ENCODE measurements at places on chromosomes 13 and 19.
A peak's percentile ranks its signal among the peaks of the same experiment; 100 is the strongest.

DNA sequence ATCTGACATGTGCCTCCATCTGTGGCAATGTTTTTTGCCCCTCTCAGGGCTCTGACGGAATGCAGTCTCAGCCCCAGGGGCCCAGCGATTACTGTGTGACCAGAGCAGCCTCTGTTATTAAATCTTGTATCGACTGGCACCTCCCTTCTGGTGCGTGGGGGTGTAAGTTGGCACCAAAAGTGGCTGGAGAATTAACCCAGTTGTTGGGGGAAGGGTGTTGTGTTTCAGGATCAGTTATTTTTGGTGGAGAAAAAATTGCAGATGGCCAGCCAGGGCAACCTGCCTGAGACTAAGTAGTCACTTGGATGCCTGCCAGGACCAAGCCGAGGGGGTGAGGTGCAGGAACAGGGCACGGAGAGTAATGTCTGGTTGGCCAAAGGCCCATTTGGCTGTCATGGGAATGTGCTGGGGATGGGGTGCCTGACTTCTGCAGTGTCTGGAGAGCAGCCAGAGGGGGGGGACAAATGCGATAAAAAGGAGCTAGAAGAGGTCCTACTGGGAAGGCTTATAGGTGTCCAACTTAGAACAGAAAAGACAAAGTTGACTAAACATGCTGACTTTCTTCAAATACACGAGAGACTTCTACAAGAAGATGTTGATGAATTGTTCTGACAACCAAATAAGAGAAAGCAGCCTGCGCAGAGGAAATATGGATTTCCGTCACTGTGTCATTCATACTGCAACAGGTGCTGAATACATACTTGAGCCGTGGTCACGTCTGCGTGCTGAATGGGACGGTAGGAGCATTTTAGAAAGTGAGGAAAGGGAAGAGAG is 69.8 kb downstream of the SIAH3 start:
- no peak overlapping the region for H3K27ac ChIP-seq
- no peaks in the 10 kb centered on the region for H3K27me3 ChIP-seq
- no peaks in the 10 kb centered on the region for H3K36me3 ChIP-seq
- peaks cover 7% of the 10 kb centered on the region for H3K4me1 ChIP-seq

DNA sequence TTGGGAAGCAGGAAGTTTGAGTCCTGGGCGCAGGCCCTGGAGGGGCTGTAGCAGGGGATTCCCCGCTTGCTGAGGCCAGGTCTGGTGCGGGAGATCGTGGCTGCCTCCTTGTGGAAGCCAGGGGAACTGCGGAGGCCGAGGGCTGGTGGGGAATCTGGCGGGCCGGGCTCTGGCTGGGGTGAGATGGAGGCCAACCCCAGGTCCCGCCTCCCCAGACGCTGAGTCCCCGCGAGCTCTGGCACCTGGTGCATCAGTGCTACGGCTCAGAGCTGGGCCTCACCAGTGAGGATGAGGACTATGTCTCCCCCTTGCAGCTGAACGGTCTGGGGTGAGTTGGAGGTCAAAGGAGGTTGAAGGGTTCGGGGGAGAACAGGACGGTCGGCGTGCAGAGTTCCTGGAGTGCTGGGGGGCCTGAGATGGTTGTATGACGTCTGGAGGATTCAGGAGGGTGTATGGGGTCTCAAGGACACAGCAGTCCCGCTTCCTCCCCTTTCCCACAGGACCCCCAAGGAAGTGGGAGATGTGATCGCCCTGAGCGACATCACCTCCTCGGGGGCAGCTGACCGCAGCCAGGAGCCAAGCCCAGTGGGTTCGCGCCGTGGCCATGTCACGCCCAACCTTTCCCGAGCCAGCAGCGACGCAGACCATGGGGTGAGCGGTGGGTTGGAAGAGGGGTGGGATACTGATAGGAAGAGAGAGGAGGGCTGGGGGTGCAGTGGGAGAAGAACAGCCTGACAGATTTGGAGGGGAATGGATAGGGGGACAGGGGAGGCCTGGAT is 13.1 kb downstream of the GRAMD1A start:
- peaks cover 95% of the 10 kb centered on the region for H3K36me3 ChIP-seq
- peak; percentile 77 for DNase-seq
- H3K4me1 ChIP-seq = no peaks in the 10 kb centered on the region
- H3K27me3 ChIP-seq = no peaks in the 10 kb centered on the region
- no peak overlapping the region for H3K4me3 ChIP-seq

GRCh38 chr19:1081301-1082164 is 13.6 kb downstream of the POLR2E start:
- no peak for DNase-seq
- no peak overlapping the region for H3K4me3 ChIP-seq
- no peak overlapping the region for H3K27ac ChIP-seq

GRCh38 chr13:43631106-43631505 is 155.7 kb downstream of the ENOX1 start:
- no peaks in the 10 kb centered on the region for H3K36me3 ChIP-seq
- no peak for DNase-seq
- no peak overlapping the region for H3K27ac ChIP-seq
- no peaks in the 10 kb centered on the region for H3K4me1 ChIP-seq
- H3K27me3 ChIP-seq = peaks cover 3% of the 10 kb centered on the region
- no peak overlapping the region for H3K4me3 ChIP-seq

DNA sequence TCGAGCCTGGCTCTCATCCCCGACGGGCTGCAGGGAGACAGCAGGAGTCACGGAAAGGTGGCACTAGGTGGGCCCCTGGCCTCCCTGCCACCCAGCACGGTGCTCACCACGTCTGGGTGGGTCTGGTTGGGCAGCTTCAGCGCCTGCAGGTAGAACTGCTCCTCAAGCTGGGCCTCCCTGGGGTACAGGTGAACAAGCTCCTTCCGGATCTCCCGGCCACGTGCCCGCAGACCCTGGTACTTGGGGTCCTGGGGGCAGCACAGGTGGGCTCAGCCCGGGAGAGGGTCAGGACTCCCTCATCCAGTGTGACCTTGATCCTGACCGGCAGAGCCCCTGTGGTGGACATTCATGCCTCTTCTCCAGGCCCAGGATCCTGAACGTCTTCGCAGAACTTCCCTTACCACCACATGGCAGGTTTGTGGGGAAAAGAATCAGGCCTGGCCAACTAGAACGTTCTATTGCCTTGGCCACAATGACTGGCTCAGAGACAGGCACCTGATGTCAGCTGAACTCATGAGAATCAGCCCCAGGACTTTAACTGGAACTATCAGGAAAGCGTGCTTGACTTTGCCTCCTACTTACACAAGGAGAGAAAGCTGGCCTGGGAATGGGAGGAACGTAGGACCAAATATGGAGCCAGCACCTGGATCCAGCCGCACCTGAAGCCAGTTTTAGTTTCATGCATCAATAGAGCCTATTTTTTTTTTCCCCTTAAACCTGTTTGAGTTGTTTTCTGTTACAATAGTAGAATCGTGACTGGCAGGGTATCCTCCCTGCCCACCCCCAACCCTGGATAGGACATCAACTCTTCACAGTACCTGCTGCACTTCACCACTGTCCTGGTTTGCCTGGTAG is 8.9 kb downstream of the SARS2 start:
- H3K4me3 ChIP-seq = no peak overlapping the region
- no peaks in the 10 kb centered on the region for H3K4me1 ChIP-seq
- H3K36me3 ChIP-seq = peaks cover 50% of the 10 kb centered on the region
- no peak overlapping the region for H3K27ac ChIP-seq
- no peaks in the 10 kb centered on the region for H3K27me3 ChIP-seq
- no peak for DNase-seq

- DNase-seq = no peak
- no peaks in the 10 kb centered on the region for H3K4me1 ChIP-seq
- H3K27ac ChIP-seq = no peak overlapping the region
- H3K36me3 ChIP-seq = no peaks in the 10 kb centered on the region
- no peak overlapping the region for H3K4me3 ChIP-seq
- H3K27me3 ChIP-seq = no peaks in the 10 kb centered on the region
These were observed 34.8 kb downstream of the SLC10A2 start for GRCh38 chr13:103031332-103031873.

DNA sequence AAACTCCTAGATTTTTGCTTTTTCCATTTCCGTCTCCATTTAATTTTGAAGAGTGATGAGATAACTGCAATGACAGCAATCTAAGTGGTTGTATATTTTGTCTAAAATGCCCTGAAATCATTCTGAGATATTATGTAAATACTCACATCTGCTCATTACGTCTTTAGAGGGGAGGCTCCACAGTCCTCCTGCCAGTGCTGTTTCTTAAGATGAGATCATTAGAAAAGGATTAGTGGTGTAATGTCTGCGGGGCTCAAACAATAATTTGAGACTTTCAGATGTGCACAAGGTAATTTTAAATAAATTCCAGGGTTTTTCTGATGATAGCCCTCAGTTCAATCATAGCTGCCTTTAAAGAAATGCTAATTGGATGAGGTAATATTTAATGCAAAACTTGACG is 437.9 kb downstream of the FOXO1 start:
- no peak overlapping the region for H3K4me3 ChIP-seq
- no peak for DNase-seq
- H3K27me3 ChIP-seq = no peaks in the 10 kb centered on the region

DNA sequence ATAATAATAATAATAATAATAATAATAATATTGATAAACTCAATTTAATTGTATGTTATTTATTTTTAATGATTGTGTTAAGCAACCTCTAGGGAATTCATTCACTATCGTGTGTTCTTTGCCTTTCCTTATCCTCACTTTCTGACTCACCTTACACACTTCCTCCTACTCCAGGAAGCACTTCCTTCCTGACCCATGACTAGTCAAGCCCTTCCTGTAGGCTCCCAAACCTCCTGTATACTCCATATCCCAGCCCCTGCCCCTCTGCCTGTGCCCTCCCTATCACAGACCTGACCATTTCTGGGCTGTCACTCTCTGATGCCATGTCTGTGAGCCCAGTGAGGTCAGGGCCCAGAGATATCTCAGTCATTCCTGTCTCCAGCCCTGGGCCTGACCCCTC is 7.6 kb downstream of the LGALS4 start:
- DNase-seq = no peak
- no peaks in the 10 kb centered on the region for H3K36me3 ChIP-seq
- H3K4me3 ChIP-seq = no peak overlapping the region
- H3K4me1 ChIP-seq = no peaks in the 10 kb centered on the region
- no peaks in the 10 kb centered on the region for H3K27me3 ChIP-seq

DNA sequence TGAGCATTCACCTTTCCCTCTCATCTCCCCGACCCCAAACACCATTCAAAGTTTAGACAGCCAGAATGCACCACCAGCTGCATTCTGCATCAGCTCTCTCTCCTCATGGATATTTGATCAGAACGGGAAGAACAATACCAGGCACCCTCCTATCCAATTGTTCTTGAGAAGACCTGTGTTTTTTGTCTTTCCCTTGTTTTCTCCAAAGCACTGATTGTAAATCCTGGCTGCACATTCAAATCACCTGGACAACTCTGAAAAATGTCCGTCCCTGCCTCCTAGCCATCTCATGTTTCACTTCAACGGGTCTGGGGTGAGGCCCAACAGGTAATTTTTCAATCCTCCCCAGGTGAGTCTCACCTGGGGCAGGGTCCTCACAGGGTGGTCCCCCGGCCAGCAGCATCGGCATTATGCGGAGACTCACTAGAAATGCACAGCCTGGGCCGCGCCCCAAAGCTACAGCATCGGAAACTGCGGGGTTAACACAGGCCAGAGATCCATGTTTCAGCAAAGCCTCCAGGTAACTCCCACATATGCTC is 5.5 kb downstream of the IRS2 start:
- H3K27me3 ChIP-seq = no peaks in the 10 kb centered on the region
- no peak overlapping the region for H3K4me3 ChIP-seq
- DNase-seq = no peak
- peaks cover 47% of the 10 kb centered on the region for H3K4me1 ChIP-seq

GRCh38 chr19:29834991-29835846 is 23.4 kb downstream of the CCNE1 start:
- H3K27ac ChIP-seq = no peak overlapping the region
- no peak for DNase-seq
- no peak overlapping the region for H3K4me3 ChIP-seq
- H3K4me1 ChIP-seq = peaks cover 9% of the 10 kb centered on the region
- H3K27me3 ChIP-seq = no peaks in the 10 kb centered on the region

DNA sequence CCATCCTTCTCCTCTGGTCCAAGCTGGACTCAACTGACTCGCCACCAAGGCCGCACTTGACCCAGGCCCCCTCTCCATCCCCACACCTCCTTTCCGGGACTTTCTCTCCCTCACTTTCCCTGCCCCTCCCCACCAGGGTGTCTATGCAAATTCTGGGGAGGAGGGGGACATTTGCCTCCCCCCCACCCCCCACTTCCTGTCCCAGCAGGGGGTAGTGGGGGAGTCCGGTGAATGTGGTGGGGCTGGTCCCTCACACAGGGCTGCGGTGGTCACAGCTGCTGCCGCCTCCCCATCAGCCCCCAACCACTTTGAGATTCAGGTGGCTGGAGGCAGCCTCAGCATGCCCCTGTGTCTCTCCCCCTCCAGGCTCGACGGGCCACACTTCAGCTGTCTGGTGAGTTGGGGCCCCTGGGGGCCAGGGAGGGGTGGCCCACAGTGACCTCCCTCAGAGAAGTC is 870 bp downstream of the SPIB start:
- H3K4me3 ChIP-seq = no peak overlapping the region
- DNase-seq = peak; percentile 50
- no peaks in the 10 kb centered on the region for H3K27me3 ChIP-seq
- H3K27ac ChIP-seq = no peak overlapping the region

- H3K27ac ChIP-seq = no peak overlapping the region
- H3K4me1 ChIP-seq = 0 out of 2 replicates have a peak, but pooled peaks cover 3% of the 10 kb centered on the region
- no peak overlapping the region for H3K4me3 ChIP-seq
These were observed 22.3 kb upstream of the TFDP1 start for GRCh38 chr13:113562085-113562749.

- H3K4me3 ChIP-seq = no peak overlapping the region
- no peak overlapping the region for H3K27ac ChIP-seq
- DNase-seq = no peak
- no peaks in the 10 kb centered on the region for H3K27me3 ChIP-seq
- H3K36me3 ChIP-seq = peaks cover 58% of the 10 kb centered on the region
- no peaks in the 10 kb centered on the region for H3K4me1 ChIP-seq
These were observed 55.9 kb downstream of the ZC3H13 start for GRCh38 chr13:45996631-45997030.

GRCh38 chr19:57771417-57771816 is 1.9 kb downstream of the ZNF586 start:
- DNase-seq = no peak
- H3K27ac ChIP-seq = no peak overlapping the region
- H3K4me3 ChIP-seq = peak overlapping the region; percentile 97

DNA sequence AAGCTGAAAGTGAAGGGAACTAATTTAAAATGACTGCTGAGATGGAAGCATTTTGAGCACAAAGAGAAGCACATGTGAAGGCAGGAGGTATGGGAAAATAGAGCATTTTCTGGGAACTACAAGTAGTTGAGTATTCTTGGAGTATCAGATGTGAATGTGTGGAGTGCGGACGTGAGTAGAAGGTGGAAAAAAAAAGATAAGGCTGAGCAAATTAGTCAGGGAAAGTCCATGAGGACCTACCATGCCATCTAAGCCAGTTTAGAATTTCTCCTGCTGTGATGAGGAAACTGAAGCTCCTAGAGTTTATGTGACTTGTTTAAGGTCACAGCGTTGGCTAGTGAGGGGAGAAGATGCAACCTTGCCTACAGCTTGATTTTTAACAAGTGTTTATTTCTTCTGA is 578.1 kb upstream of the MIR17HG start:
- DNase-seq = no peak
- no peak overlapping the region for H3K27ac ChIP-seq
- no peaks in the 10 kb centered on the region for H3K4me1 ChIP-seq
- no peaks in the 10 kb centered on the region for H3K27me3 ChIP-seq

- no peaks in the 10 kb centered on the region for H3K27me3 ChIP-seq
- no peak overlapping the region for H3K4me3 ChIP-seq
- no peak for DNase-seq
- no peaks in the 10 kb centered on the region for H3K4me1 ChIP-seq
- no peaks in the 10 kb centered on the region for H3K36me3 ChIP-seq
- H3K27ac ChIP-seq = no peak overlapping the region
These were observed 389.2 kb downstream of the EFNB2 start for GRCh38 chr13:106145997-106146864.

GRCh38 chr13:109213714-109214113 is 572.7 kb downstream of the IRS2 start:
- no peak for DNase-seq
- H3K36me3 ChIP-seq = no peaks in the 10 kb centered on the region
- no peaks in the 10 kb centered on the region for H3K4me1 ChIP-seq
- H3K27ac ChIP-seq = no peak overlapping the region
